NCI-H2081 (cell line): ENCODE measurements at places on chromosomes 3 and 15.

GRCh38 chr3:133038089-133038730, at the start of gene TMEM108:
Gene TMEM108 (plus strand): TSS chr3:133038391.
- peak; percentile 99 for DNase-seq

DNA sequence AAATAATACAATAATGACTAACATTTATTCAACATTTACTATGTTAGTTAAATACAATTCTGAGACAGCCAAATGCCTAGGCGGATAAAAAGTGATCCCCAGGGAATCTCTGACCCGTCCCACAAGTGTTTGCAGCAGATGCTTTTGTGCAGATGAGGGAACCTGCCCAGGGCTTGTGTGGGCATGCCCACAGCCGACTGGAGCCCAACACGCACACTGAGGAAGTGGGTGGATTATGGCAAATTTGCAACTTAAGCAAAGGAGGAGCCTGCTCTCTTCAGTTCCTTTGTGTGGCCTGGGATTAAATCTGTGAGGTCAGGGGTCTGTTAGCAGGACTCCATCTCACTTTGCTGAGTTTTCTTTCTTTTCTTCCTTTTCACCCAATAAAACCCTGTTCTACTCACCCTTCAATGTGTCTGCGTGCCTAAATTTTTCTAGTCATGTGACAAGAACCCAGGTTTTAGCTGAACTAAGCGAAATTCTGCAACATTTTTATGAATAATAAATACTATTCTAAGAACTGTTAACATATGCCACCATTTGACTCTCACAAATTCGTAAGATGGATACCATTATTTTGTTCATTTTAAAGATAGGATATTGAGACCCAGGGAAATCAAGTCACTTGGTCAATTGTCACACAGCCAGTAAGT, 13.9 kb upstream of the RTP1 start:
- DNase-seq, result no peak

GRCh38 chr3:126509597-126510307, 7.8 kb downstream of the UROC1 start:
- no peak for DNase-seq

- DNase-seq, result no peak
These were observed 88.7 kb downstream of the ANKRD28 start for GRCh38 chr3:15708882-15709677.

GRCh38 chr15:89171136-89172072, 50.0 kb downstream of the RLBP1 start:
- peak; percentile 59 for DNase-seq

GRCh38 chr3:11006986-11007933, 14.7 kb downstream of the SLC6A1 start:
- DNase-seq, result no peak

DNA sequence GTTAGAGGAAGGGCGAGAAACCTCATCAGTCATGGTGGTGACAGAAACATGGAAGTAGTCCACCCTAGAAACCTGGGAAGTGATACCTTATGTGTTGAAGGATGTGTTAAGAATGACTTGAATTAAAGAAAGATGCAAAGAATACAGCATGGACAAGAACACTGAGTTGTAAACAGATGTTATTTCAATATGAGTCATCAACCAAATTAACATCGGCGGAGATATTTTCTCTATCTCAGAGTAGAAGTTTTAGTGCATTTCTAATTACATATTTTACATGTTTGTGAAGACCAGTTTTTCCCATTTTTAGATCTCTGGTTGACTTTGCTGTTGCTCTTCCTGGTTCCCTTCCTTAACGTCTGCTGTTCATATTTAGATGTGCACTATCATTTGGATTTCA, 268.8 kb upstream of the TBL1XR1 start:
- DNase-seq, result no peak

DNA sequence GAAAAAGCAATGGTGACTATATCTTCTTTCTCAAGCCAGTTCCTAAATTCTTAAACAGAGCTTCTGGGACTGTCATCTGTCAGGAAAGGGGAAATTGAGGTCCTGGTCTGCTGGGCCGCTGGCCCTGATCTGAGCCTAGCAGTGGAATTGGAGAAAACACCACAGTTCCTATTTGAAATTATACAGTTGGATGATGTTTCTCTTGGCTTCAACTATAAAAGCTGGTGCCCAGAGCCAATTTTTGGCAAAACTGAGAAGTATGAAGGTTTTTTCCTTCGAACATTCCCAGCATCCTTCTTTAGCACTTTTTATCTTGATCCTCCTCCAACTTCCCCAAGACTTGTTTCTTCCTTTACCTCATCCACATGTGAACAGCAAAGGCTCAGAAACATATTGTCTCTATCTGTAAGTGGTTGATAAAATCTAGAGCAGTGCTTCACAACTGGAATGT, 83.9 kb downstream of the CD47 start:
- no peak for DNase-seq

- DNase-seq, result no peak
These were observed 223.3 kb downstream of the EPHB1 start for GRCh38 chr3:135018149-135018923.

DNA sequence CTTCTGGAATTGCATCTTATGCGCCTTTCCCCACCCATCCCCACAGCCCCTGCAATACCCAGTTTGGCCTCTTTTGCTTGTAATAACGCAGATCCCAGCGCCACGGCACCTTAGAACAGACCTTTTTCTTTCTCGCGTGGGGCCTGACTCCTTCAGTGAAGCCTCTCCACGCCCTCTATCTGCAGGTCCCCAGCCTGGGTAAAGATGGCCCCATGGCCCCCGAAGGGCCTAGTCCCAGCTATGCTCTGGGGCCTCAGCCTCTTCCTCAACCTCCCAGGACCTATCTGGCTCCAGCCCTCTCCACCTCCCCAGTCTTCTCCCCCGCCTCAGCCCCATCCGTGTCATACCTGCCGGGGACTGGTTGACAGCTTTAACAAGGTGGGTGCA, 594 bp downstream of the CRELD1 start:
- DNase-seq, result no peak

DNA sequence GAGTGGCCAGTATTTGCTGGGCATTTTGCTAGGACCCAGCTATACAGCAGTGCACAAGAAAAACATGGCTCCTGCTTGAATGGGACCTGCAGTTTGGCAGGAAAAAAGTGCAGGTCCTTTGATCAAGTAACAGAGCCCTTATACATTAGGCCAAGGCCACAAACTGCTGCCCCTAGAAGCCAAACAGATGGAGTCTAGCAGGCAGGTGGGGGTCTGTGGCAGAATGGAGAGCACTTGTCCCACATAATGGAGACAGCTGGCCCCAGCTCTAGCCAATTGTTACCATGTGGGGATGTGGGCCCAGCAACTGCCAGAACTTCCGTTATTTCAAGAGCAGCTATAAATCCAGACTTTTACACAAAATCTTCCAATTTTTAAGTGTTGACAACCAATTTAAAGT, 79.3 kb downstream of the SHQ1 start:
- DNase-seq, result no peak

GRCh38 chr15:68186671-68187397, 18.3 kb downstream of the CALML4 start:
- DNase-seq, result peak; percentile 19

DNA sequence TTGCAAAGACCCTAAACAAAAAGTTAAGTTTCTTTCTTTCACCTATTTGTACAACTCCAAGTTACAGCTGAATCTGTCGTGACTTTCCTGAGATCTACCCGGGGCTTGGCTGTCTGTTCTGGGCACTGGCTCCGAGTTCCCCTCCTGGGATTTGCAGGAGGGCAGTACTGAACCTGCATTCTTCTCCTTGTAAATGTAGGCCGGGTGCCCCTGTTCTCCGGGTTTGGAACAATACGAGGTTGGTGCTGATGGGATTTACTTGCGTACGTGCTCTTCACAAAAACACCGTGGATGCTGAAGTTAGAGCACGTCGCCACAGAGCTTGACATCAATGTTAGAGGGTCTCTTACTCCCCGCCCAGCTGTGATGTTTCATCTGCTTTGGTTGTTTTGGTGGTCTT, 48.1 kb downstream of the KLHL25 start:
- no peak for DNase-seq

DNA sequence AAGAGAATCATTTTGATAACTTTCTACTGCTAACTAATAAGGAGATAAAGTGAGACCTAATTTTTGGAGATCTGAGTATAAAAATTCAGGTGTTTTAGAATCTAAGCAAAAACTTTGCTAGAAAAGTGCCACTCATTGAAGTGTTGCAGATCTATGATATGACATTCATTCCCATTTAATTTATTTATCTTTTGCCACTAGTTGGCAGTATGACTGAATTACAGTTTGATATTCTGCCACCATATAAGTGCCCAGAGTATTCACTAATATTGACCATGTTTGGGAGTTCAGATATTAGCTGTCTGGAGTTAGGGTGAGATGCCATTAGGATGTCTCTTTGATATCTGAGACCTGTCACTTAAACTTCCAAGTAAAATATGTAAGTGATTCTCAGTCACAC, 251.3 kb upstream of the GBE1 start:
- no peak for DNase-seq

DNA sequence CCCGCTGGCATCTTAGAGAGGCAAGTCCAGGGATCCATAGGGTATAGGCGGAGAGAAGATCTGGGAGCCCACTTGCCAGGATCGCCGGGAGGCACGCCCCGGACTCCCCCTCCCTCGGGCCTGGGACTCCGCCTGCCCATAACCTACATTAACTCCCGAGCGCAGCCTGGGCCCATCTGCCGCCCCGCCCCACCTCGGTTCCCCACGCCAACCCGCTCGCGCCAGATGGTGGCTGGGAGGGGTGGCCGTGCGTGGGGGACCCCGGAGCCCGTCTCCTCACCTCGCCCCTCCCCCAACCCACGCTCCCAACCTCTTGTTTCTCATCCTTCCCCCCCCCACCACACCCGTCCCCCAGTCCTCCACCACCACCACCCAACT, 1.7 kb upstream of the DLL4 start:
- DNase-seq, result peak; percentile 31

DNA sequence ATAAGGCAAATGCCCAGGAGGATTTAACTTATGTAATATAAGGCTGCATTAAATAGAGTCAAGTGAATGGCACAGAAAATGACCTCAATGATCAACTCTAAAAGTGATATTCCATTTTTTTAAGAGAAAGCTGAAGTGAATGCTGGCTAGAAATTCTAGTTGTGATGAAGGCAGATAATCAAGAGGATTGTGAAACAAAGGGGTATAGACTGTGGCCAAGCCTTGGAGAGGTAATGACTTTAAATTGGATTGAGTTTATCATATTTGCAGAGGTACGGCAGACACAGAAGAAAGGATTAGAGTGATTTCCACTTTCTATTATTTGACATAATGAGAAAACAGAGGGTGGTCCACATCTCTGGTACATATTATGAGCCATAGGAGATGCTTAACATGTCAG, 269.2 kb downstream of the MECOM start:
- DNase-seq, result no peak

GRCh38 chr15:31499236-31499952, 172.8 kb downstream of the KLF13 start:
- no peak for DNase-seq

DNA sequence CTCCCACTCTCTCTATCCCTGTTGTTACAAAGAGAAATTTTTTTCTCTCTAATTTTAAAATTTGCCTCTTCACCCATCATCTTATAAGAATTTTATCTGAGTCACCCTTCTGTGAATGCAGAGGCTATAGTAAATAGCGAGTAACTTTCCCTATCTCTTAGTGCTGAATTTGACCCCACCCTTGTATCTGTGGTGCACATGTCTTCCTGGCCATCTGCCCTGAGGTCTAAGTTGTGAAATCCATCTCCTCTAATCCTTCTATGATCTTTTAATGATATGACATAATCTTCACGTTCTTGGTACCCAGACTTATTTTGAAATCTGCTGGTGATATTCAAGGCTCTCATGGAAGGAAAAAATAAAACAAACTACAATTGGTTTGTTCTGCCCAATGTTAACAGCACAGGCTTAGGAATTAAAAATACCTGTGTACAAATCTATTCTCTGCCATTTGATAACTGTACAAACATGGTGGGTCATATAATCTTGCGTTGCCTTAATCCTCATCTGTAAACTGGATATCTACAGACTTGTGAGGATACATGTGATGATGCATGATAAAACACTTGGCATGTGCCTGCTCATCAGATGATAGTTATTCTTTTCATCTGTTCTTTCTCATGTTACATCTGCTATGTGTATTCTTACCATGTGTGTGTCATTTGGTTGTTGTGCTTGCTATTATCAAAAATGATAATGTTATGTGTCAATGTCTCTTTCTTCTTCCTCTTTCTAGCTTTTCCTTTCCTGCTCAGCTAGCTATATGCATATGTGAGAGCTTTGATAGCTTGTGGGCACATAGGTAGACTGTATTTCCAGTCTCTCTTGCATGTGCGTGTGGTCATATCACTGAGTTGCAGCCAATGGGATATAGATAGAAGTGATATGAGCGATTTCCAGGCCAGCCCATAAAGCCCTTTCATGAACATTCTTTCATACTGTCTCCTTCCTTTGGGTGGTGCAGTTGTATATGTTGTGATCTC, 13.7 kb upstream of the CCR3 start:
- DNase-seq, result no peak

DNA sequence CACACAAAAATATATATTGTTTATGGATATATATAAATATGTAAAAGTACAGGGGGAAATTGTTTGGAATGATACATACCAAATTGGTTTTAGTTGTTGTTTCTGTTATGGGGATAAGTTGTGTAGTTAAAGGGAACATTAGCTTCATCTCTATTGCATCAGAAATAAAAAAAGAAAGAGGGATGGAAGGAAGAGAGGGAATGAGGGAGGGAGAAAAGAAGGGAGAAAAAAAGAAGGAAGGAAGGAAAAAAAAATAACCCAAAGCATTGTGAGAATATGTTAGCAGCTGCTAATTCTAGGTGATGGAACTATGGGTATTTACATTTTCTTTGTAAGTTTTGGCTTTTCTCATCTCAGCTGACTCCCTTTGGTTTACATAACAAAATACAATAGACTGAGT, 1.3 kb downstream of the CCR8 start:
- DNase-seq, result no peak

DNA sequence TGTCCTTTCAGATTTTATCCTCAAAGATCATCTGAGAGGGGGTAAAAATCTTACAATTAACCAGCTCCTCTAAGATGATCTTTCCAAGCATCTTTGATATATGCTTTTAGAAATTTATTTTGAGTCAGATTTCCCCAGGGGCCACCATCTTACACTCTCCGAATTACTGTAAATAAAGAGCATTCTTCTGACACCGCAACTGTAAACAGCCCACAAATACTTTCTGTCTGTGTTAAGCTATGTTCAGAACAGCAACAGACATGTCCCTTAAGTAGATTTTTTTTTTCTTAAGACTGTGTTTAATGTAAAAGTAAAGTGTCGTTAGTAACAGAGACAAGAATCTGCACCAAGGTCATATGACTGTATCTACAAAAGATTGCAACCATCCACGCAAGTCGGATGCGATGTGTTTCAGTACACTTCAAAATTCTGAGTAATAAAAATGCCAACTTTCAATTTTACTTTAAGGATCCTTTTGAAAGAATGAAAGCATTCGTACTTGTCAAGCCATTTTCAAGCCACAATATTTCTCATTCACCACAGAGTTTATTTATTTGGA, 159.0 kb upstream of the KCNH8 start:
- DNase-seq, result no peak

DNA sequence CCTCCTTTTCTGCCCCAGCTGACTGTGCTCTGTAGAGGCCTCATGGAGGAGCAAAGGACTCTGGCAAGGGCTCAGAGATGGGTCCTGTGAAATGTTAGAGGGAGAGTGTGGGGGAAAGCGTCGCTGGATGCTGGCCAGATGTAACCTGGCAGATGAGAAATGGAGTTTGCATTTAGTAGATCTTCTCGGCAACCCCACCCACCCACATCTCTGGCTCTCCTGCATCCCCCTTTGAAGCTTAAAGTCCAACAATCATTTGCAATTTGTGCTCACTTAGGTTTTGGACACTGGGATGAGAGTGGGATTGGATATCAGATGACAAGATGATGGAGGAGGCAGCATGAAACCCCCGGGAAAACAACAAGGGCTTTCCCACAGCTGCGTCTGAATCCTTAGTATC, 523.6 kb upstream of the MCTP2 start:
- no peak for DNase-seq
